Stimulated activated naive B cell treated with anti-CD40 and anti-IgM and Interleukin-4, amounts not matched to agents 10 μg/mL and 1 μg/mL and 100 μg/mL, for 72 hours (primary cell): ENCODE measurements at places on chromosomes 5 and 9.

- no peak for DNase-seq
These were observed 3.7 kb downstream of the TXN start for GRCh38 chr9:110252509-110253139.

DNA sequence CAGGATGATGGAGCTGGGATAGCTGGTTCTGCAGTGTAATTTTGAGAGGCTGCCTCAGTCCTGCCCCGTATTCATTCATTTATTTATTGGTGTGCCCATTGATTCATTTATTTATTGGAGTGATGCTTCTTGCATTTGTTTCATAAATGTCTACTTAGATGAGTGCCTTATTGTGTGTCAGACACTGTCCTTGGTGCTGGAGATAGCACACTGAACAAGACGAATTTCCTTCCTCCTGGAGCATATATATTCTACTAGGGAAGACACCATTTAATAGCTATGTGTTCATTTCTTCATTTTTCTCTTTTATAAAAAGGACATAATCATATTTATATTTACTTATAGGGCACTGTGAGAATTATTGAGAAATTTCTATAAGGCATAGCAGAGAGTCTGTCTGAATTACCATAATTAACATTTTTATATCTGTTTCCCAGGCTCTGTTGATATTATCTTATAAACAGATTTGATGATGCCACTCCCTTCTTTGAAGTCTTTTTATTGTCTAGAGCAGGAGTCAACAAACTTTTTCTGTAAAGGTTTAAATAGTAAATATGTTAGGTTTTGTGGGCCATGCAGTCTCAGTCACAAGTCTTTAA is 433.9 kb upstream of the ZNF608 start:
- no peak for DNase-seq

DNA sequence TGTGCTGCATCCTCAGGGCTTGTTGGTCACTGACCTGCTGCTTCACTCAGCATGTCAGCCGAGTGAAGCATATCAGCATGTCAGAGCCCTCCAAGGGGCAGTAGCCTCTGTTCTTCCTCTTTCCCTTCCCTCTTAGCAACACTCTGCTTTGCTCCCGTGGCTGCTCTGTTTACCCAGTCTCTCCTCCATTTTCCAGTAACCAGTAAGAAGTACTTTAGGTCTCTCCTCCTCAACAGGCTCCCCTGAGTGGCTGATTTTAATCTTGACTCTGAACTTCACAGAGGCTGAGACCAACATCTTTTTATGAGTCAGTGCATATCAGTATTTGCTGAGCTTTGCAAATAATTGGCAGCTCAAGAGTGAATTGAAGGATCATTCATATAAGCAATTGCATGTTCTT is 18.6 kb upstream of the ADRB2 start:
- DNase-seq, result no peak

- DNase-seq, result no peak
These were observed 1.1 kb upstream of the UBAP2 start for GRCh38 chr9:34049630-34050384.

GRCh38 chr5:39447968-39448367 is 23.2 kb upstream of the DAB2 start:
- DNase-seq, result no peak

GRCh38 chr5:138930371-138931097 is 55.4 kb upstream of the LRRTM2 start:
- no peak for DNase-seq

- no peak for DNase-seq
These were observed 50.9 kb downstream of the ANXA2R start for GRCh38 chr5:42989190-42989589.

DNA sequence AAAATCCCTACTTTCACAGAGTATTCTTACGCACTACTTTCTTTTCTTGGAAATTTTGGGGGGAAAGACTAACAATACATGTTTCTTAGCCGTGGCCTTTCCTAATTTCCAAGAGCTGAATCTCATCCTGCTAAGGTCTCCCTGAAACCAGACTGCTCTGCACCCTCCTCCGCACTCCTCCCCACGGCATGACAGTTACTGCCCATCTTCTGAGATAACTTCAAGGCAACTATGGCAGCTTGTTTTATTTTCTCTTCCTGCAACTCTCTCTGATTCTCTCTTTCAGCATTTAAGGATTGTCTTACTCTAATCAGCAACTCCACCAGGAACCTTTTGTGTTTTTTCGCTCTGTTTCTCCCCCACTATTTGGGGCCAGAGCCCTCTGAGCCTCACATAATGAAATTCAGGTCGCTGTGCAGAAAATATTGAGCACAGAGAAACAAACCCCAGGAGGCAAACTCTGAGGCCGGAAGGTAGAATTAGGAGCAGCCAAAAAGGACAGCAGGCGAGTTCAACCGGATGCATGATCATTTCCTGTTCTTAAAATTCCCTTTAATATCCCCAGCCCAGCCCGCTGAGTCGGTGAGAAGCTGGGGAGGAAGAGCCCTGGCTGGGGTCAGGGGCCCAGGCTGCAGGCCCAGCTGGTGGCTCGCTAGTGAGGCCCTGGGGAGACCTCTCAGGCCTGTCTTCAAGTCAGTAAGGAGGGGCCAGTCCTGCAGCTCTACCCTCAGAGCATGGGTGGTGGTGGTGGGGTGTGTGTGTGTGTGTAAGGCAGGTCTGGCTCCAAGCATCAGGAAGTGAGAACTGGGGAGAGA is 213.6 kb upstream of the S1PR3 start:
- DNase-seq, result no peak

GRCh38 chr9:26520141-26520540 is 372.5 kb downstream of the CAAP1 start:
- no peak for DNase-seq

DNA sequence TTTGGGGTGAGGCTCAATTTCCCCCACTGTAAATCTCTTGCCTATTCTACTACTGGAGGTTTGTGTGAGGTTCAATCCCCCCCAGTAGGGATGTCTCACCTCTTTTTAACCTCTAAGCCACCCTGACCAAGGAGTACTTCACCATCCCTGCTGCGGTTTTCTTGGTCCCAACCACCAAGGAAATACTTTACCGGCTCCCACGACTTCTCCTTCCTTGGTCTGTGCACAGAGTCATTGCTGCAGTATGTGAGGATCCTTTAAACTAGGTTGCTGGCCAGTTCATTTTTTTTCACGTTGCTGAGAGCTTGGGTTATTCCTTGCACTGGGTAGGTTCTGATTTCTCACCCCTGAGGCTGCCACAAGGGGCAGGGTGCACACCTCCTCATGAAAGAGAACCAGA is 22.5 kb upstream of the HMGCS1 start:
- no peak for DNase-seq

DNA sequence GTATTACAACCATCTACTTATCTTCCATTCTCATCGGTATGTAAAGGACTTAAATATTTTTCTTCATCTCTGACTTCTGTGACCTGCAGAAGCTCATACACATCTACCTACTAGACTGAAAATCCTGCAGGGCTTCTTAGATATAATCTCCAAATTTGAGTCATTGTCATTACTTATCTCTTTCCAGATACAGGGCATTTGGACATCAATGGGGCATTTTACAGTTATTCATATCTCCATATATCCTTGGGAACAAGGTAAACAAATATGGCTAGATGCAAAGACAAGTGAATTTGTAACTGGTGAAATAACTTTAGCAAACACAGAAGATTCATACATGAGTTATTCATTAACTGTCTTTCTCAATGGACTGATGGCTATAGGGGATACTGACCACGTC is 37.7 kb upstream of the IL7R start:
- DNase-seq, result no peak

- DNase-seq, result no peak
These were observed 49.9 kb upstream of the C5orf46 start for GRCh38 chr5:147956064-147956841.

DNA sequence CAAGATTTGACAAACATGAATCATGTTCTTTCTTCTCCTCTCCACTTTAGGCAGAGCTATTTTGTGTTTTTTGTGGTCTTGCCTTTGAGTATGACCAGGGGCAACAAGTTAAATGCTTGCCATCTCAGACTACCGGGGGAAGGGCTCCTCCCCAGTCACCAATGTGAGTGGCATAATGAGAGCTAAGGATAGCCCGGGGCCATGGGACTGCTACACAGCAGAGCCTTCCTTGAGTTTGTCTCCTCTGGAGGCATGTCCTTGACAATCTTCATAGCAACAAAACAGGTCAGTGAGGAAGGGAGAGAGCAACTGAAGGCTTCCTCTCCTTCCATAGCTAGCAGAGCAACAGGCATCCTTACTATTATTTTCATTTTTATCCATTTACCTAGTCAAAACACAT is 299.3 kb downstream of the ENC1 start:
- no peak for DNase-seq

GRCh38 chr9:133780962-133781827 is 43.0 kb upstream of the SARDH start:
- DNase-seq, result no peak

- DNase-seq, result no peak
These were observed 99.8 kb downstream of the ACTL7B start for GRCh38 chr9:108755979-108756378.

- DNase-seq, result no peak
These were observed 138.4 kb upstream of the DAPK1 start for GRCh38 chr9:87359264-87359663.

- DNase-seq, result no peak
These were observed 8.8 kb downstream of the FAM200C start for GRCh38 chr5:160390787-160391696.

- no peak for DNase-seq
These were observed 25.4 kb downstream of the EXOC3 start for GRCh38 chr5:468401-468800.

- DNase-seq, result no peak
These were observed 51.1 kb downstream of the C9orf50 start for GRCh38 chr9:129569502-129570449.

DNA sequence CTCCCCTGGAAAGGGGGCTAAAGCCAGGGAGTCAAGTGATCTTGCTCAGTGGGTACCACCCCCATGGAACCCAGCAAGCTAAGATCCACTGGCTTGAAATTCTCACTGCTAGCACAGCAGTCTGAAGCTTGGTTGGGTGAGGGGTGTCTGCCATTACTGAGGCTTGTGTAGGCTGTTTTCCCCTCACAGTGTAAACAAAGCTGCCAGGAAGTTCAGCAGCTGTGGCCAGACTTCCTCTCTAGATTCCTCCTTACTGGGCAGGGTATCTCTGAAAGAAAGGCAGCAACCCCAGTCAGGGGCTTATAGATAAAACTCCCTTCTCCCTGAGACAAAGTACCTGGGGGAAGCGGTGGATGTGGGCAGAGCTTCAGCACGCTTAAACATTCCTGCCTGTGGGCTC is 17.1 kb upstream of the EPB41L4A start:
- DNase-seq, result no peak

DNA sequence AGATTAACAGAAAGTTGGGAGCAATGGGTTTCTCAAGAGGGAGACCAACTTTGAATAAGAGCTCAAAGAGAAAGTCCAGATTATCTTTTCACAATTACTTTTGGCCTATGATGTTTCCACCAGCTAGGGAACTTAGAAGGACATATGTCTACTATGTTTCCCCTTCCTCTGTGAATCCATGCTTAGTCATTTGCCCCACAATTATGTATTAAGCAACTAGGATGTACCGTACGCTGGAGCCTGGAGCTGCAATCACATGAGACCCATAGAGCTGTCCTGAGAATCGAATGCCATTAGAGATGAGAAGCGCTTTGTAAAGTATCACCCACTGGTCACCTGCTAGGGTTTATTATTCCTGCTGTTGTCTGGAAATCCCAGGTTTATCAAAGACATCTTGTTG is 78.8 kb downstream of the PDE6A start:
- DNase-seq, result no peak

GRCh38 chr5:56147106-56147505 is 86.0 kb downstream of the ANKRD55 start:
- no peak for DNase-seq

DNA sequence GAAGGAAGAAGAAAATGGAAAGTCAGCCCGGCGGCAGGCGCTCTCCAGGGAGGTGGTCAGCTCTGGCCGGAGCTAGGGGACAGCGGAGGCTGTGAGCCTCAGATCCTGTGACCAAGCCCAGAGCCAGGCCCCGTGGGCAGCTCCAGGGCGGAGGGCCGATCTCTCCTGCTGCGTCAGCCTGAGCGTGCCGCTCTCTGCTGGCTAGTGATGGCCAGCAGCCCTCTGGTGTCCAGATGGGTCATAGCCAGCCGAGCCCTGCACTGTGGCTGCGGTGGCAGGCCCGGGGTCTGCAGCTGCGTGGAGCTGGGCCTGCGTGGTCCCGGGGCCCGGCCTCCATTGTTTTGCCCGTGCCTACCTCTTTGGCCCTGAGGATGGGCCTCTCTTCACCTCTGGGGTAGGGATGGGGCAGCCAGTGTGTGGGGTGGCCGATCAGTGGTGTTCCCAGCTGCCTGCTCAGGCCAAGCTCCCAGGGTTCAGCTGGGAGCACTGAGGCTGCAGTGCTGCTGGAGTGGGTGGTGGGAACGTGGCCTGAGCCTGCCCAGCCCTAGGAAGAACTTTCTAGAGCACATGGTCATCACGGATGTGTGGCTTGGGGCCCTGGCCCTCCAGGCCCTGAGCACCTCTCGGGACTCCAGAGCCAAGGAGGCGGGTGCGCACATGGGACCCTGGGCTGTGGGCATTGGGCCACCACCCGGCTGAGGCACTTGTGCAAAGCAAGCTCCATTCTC is 17.1 kb upstream of the NRARP start:
- no peak for DNase-seq

DNA sequence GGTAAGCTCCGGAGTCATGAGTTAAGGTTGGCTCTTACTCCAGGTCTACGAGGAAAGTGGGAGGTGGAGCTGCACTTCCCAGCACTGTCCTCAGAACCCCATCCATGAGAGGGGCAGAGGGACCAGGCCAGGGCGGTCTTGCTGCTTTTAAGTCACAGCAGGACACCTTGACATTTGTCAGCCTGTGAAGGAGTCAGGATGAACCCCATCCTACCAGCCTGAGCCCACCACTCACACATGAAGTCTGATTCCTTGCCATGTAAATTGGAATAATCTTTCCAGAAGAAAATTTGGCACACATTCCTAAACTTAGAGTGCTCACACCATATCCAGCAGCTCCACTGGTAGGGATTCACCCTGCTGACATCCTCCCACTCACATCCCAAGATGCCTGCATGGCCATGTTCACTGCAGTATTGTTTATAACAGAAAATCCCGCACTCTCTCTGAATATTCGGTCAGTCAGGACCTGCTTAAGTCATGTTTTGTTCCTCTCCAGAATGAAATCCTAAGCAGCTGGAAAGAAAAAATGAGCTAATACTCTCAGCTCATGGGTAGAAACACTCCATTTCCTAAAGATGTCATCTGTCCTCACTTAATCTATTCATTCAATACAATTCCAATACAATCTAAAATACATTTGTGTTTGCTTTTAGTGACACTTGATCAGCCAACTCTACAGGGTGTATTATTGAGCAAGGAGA is 79.3 kb upstream of the COL5A1 start:
- DNase-seq, result no peak

DNA sequence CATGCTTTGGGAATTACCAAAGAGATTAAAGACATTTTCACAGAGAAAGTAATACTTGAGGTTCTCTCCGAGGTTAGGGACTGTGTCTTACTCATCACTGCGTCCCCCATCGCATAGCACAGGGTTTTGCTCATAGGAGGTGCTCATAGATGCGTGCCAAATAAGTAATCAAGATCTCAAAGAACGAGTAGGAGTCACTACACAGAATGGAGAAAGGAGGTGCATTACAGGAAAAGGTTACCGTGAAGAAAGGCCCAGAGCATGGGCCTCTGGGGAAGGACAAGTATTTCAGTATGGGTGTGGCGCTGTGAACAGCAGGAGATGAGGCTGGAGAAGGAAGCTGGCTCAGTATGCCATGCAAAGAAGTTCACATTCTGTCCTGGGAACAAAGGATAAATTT is 182.4 kb downstream of the ACTL7B start:
- DNase-seq, result no peak
